ENCODE measurements at places on chromosomes 3 and 15. TPM values are rescaled to one million over a fixed set of nuclear protein-coding genes. Genes with fewer than 3 reads are reported as not detected.

CYFIP1 gene
- 123 TPM for total RNA-seq

NME9 gene
- not detected for total RNA-seq

CCK gene
- total RNA-seq = not detected

GRAMD1C gene
- total RNA-seq = 20.6 TPM

ITGA11 gene
- total RNA-seq = 24.8 TPM

METTL6 gene
- 16.2 TPM for total RNA-seq

GOLGA6L7 gene
- total RNA-seq = not detected

DNA sequence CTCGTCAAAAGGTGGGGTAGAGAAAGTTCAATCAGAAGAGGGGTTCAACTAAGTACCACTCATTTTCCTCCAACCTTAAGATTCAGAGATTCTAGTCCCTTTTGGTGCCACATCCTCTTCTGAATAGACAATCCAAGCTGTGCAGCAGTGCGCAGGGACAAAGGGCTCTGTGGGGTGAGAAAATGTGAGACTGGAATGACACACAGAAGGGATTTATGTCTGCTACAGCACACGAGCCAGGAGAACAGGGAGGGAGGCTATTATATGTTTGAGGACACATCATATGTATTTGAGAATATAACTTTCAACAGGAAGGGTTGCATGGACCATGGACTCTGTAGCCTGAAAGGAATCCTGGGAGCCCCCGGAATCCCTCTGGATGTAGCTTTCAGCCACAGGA, 33.0 kb downstream of the LSM3 start:
- no peak for DNase-seq

DNA sequence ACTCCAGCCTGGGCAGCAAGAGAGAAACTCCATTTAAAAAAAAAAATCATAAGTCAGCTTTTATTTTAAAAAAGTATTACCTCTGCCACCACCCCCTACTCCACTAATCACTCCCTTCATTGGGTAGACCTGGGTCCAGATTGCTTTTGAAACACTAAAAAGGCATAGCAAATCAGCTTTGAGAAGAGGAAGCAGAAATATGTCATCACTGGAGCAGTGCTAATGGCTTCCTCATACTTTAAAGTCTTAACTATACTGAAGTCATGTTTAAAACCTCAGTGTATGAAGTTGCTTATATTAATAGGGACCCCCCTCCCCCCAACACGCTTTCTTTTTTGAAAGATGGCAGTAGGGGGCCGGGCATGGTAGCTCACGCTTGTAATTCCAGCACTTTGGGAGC, 1.0 kb upstream of the HTR3D start:
- DNase-seq = no peak

DNA sequence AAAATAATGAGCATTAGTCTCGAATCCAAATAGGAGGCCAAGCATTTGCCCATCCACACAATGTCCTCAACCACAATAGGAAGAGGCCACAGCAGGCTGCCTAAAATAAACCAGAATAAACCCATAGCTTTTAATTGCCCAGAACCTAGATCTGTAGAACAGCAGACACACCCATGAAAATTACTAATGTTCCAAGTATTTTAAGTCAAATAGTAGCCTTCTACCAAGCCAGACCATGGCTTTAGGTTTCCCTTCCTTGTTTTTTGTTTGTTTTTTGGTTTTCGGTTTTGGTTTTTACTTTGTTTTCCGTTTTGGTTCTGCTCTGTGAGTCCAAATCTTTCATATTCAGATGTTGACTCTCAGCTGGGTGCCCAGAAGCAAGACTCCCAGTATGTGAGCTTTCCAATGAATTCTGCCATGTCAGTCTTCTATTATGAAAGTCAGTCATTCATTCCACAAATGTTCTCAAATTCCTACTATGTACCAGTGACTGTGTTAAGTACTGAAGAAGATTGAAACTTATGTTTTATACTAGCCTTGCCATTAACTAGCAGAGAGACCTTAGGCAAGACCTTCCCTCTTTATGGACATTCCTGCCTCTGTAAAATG, 57.8 kb upstream of the BOC start:
- no peak for DNase-seq

GRCh38 chr3:134291319-134292254, 40.9 kb upstream of the RYK start:
- peak; percentile 73 for DNase-seq

DNA sequence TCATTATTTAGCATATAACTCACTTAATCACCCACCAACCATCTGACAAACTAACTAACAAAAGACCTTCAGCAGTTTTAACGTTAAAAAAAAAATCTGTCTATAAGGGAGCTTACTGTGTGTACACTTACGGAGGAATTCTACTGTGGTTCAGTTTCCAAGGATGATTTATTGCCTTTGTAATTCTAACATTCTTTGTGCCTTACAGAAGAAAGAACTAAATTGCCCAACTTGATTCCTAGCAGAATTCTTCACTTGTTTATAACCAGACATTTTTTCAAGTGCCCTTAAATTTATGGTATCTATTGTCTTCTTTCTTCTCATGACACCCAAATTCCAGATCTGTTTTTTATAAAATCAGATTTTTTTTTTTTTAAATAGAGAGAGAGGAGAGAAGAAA, 119.7 kb upstream of the IGSF10 start:
- DNase-seq = no peak

DNA sequence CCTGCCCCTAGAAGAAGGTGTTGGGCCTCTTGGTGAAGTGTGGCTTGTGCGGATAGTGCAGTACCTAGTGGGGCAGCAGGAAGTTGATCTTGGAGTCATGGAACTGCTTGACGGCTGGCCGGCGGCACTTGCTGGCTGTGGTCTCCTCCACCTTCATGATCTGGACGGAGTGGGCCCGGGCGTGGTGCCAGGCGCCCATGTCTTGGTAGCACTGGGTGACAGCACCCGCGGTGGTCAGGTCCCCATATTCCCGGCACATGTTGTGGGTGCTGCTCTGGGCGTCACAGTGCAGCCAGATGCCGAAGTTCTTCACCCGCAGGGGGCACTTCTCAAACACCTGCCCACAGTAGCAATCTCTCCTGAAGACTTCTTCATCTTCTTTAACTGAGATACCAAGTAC, 30.7 kb downstream of the EXOG start:
- DNase-seq = no peak

DNA sequence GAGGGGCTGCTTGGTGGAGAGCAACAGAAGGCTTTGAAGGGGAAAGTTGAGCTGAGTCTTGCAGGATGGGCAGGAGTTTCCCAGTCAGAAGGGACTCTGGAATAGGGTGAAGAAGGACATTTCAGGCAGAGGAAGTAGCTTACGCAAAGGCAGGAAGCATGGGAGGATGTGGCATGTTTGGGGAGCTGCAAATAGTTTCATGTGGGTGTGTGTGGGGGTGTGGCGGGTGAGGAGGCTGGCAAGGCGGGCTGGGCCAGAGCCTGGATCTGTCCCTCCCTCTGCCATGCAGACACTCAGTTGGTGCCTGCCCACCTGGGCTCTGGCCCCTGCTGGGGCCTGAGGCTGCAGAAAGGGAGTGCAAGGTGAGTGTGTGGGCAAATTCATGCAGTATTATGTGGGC, 10.4 kb downstream of the TEX264 start:
- DNase-seq = peak; percentile 71

DNA sequence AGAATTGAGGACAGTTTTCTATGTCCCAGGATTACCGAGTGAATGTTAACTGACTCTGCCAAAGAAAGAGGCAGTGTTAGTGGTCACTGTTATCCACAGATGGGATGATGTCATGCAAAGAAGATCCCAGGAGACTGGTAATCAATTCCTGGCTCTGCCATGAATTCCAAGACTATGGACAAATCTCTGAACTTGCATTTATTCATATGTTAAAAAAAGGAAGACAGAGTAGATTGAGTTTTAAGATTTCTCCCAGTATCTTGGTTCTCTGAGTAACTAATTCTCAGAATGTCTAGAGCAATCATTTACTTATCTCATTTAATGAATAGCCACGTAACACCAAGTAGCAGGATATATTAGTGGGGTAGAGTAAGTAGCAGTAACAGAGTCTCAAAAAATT, 11.5 kb upstream of the MAP3K13 start:
- no peak for DNase-seq

DNA sequence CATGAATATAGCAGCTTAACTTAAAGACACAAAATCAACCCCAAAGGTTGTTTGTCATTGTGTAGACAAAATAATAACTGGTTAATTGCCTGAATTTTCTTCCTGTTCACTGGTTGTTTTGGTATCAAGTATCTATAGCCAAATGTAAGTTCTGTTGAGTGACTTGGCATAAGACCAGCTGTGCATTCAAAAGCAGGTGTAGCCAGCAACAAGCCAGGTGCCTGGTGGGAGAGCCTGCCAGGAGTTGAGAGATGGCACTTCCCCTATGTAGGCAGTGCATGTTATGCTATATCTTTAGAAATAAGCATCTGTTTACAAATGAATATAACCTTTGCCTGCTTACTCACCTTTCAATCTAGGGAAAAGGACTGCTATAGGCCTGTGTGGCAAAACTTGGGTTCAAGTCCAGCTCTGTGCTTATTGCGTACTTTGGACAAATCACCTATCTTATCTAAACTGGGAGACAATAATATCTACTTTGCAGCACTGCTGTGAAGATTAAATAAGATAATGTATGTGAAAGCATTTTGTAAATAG, 84.9 kb upstream of the TBL1XR1 start:
- peak; percentile 63 for DNase-seq

DNA sequence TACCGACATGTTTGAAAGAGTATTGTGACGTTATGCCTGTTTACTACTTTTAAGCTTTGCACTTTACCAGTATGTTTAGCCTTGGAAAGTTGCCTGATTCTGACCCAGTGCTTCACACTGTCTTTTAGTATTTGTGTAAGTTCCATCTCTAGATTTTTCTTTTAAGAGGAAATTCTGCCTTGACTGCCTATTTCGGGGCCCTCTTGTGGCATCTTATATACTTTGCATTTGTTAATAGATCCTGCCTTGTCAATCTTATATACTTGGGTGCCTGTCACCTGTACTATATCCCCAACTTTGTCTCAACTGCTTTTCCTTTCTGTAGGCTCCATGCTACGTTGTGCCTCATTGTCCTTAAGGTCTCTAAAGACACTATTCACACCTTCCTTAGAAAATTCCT, 244.6 kb downstream of the STXBP5L start:
- no peak for DNase-seq

- DNase-seq = no peak
These were observed 194.2 kb downstream of the EBLN2 start for GRCh38 chr3:73255609-73256029.

DNA sequence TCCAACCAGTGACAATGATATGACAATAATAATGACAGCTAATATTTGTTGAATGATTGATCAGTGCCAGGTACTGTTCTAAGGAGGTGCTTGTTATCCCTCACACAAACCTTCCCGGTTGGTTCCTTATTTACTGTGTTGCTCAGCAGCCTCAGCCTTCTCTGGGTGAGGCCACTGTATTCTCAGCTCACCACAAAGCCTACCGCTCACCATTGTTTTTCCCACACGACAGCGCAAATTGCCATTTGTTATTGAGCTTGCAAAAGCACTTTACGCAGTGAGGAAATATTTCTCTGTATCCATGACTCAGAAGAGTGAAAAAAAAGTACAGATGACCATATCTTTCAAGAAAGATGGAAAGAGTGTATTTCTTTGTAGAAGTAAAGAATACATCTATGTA, 49.5 kb upstream of the PDZRN3 start:
- no peak for DNase-seq

DNA sequence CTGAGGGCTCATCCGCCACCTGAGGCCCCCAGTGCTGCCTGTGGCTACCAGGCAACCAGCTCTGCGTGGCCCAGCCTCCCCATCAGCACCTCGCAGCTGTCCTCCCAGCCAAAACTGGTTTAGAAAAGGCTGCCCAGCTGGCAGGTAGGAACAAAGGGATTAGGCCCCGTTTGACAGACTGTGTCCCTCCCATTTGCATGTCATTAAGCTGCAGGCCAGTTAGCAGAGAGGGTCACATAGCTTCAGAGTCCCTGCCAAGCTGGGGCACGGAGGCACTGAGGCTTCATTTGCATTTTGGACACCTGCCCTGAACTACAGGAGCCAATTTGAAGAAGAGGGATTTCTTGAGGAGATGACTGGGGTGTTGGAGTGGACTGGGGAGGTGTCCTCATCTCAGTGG, 177.9 kb downstream of the TLE3 start:
- no peak for DNase-seq

GRCh38 chr15:63628123-63628822, 31.1 kb downstream of the FBXL22 start:
- no peak for DNase-seq

- DNase-seq = no peak
These were observed 22.1 kb downstream of the PPCDC start for GRCh38 chr15:75045332-75046015.

DNA sequence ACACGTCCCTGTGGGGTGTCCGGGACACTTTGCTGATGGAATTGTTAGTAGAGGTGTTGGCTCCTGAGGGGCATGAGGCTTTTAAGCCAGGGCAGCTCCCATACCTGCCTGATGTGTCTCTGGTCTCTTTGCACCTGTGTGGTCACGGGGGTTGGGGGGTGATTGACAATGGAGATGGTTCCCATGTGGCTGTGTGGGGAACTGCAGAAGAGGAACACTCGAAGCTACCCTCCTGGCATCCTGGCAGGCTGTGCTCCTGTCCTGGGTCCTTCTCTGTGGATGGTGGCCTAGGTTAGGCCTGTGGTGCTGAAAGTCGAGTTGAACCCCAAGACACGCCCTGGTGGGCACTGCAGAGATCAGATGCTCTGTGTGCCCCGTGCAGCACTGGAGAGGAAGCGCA, 73.4 kb downstream of the HMCES start:
- no peak for DNase-seq

- no peak for DNase-seq
These were observed 8.2 kb downstream of the ANKUB1 start for GRCh38 chr3:149784064-149784704.

GRCh38 chr3:41026394-41027177, 172.7 kb upstream of the CTNNB1 start:
- no peak for DNase-seq

DNA sequence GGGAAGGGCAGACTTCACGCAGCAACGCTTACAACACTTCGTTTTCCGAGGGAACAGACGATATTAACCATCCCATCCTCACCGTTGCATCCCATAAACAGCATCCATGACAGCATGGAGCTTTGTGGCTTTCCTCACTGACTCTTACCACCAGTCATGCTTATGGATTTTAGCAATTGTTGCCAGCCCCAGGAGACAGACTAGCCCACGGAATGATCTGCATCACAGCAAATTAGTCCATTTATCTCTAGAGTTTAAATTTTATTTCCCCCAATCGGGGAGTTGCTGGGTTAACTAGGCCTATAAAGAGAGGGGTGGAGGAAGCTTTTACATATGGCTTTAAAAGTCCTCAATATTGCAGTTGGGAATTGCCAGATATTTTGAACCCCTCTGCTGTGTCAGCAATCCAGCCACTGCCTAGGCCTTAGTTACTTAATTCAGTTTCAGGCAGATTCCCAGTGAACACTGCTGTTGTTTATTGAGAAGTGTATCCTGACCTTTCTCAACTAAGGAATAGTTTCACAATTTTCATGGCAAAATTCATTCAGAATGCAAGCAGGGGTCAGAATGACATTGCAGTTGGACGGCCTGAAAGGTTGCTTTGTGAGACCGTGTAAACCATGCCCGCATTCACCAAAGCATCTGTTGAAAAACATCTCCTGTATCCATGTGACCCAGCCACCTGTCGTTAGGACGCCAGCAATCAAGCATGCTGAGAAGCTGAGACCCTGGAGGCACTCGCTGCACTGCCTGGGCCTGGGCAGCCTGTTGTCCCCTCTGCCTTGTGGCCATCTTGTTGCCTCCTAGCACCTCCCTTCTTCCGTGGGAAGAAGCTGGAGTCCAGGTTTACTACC, 397.4 kb upstream of the TPM1 start:
- DNase-seq = no peak
